ENCODE measurements at places on chromosomes 7 and 10. TPM values are rescaled to one million over a fixed set of nuclear protein-coding genes. Genes with fewer than 3 reads are reported as not detected.

DNA sequence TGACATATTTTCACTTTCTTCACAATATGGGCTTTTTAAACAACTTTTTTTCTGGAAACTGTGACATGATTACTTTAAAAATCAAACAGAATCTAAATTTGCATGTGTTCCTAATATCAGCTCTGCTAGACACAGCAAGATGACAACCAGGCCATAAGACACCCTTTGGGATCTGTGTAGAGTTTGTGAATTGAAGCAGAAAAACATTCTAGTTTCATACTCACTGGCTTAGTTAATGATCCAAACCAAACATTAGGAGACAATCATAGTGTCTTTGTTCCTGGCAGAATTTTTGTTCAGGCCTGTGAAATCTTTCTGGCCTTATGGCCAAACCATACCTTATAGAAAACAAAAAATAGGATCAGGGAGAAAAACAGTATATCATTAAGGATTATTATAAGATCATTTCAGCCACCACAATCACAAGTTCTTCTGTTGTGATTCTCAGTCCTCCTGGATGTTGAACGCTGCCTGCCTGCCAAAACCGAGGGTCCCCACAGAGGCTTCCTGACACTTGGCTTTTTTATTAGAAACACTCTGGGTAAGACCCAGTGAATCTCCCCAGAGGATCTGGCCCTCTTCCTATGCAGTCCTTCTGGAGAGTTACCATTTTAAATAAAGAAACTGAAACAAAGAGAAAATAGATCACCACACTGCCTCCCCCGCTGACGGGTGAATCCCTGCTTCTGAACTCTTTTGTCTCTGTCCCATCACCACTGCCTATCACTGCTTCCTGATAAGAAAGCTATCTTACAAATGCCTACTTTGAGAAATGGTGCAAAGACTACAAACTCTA, 79.2 kb upstream of the PPP1R3C start:
- no peak for ATAC-seq

GRCh38 chr7:138249975-138250374, 173.7 kb downstream of the AKR1D1 start:
- no peak for ATAC-seq

The LLCFC1 gene
- total RNA-seq: 0.85 TPM

The OPN1SW gene
- not detected for total RNA-seq
